CD4-positive, alpha-beta memory T cell (primary cell): ENCODE measurements at places on chromosomes 2 and 18.

DNA sequence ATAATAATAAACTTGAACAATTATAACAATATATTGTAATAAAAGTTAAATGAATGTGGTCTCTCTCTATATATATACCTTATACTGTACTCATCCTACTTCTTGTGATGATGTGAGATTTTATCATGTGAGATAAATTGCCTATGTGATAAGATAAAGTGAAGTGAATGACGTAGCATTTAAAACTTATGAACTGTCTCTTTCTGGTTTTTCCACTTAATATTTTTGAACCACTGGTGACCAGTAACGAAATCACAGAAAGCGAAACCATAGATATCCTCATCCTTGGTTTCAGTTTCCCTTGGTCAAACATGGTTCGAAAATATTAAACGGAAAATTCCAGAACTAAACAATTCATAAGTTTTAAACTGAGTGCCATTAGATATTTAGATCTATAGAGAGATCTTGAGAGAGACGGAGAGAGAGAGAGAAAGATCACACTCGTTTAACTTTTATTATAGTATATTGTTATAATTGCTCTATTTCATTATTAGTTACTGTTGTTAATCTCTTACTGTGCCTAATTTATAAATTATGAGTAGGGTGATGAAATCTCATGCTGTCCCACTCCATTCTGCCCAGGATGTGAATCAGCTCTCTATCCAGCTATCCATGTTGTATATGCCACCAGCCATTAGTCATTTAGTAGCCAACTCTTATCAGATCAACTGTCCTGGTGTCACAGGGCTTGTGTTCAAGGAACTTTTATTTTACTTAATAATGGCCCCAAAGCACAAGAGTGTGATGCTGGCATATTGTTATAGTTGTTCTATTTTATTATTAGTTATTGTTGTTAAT lies 156.8 kb downstream of the THADA start:
- no peak for DNase-seq

DNA sequence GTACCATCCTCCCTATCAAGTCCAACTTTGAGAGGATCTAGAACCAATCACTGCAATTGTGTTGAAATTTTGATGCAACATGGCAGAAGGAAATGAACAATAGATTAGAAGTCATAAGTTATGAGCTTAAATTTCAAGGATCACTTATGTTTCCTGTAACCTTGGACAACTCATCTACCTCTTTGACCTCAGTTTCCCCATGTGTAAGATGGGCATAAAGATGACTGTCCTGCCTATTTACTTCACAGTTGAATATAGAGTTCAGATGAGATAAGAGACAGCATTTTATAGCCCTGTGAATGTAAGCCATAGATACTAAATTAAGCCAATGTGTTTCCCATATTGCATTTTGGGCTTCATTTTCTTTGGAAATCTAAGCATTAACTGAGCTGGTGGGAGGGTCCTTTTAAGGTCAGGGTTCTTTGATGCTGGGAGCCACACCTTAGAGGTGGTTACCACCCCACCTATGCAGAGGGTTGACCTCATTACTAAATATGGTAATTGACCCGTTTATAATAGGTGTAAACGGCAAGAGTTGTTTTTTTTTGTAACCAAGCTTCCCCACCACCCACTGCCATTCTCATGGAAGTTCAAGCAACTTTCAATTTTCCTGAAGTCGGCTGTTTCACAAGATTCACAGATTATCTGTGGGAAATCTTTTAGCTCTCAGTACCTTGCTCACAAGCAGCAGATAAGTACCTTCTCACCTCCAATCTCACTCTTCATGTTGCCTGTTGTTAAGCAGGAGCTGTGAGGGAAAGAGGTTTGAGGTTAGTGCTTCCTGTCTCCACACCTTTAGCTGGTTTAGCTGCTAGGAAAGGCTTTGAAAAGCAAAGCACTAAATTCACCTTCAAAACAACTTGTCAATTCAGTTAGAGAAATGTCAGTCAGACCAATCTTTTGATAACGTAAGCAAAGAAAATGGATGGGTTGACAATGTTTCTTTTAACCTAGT lies 13.3 kb downstream of the CD28 start:
- peak; percentile 82 for DNase-seq

DNA sequence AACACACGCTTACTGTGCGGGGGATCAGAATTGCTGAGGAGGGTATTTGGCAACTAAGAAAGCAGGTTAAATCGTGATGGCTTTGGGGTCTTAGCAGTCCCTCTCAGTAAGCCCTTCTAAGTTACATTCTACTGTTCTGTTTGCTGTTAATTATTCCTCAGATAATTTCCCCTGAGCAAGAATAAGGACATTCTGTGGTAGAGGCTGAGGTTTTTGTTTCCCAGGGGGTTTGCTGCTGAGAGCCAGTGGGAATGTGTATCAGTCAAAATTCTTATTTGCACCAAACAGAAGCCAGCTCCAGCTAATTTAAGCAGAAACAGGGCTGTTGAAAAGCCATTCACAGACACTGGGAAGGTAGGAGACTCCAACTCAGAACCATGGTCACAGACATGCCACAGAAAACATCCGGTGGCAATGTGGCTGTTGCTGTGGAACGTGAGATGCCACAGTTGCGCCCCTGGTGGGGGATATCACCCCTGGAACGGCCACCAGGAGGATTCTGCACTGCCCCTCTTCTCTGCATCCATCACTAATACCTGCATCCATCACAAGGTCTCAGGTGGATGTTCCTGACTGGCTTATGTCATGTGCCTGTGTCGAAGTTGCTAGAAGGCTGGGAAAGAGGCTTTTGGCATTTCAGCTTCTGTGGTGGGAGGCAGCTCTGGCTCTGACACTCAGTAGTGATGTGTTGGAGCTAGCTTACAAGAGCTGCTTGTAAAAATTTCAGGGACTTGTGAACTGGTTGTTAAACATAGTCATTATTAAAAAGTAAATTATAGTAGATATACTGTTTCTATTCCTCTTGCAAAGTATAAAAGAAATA lies 23.2 kb downstream of the SLC4A3 start:
- no peak for DNase-seq

- no peak for DNase-seq
Measured at GRCh38 chr2:30979822-30980245, 158.4 kb downstream of the GALNT14 start.

DNA sequence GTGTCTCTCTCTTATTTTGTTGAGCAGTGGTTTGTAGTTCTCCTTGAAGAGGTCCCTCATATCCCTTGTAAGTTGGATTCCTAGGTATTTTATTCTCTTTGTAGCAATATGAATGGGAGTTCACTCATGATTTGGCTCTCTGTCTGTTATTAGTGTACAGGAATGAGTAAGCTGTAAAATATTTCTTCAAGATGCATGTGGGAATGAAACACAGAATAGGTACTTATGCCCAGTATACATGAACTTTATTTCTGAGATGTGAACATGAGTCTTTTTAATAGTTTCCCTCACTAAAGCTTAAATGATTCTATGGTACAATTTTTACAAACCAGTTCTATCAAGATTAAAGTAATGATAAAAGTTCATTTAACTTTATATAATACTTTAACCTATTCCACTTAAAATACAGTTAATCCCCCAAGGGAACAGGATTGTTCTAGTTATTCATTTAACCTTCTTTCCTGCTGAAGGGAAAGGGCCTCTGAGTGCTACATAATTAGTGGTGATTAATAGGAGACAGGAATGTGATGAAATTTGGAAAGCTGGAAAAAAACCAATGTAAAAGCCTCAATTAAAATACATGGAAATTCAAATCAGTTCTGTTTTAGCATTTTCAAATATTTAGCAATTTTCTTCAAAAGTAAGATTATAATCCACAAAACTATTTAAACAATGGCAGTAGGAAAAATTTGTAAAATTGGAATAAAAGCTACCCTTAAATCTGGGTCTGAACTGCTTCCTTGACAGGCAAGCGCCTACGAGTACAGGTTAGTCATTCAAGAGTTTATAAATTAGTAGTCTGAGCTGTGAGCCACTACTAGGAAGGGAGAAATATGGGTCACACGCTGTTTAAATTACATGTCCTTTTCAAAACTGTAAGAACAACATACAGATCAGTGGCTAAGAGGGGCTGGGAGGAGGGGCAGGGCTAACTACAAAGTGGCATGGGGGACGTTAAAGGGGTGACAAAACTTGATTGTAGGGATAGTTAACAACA lies 28.9 kb downstream of the SPIRE1 start:
- no peak for DNase-seq

DNA sequence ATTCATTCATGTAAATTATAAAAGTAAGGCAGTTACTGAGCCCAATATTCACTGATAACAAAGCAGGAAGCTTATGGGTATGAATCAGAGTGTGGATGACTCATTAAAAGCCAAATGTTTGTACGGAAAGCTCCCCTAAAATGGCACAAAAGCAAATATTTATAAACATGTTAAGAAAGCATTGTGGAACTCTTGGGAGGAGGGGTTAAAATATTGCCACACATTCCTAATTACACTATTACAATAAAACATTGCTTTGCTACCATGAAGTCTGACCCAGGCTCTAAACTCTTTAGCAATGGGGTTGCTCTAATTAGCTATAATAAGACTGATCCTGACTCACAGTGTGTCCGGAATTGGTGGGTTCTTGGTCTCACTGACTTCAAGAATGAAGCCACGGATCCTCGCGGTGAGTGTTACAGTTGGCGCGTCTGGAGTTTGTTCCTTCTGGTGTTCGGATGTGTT lies 110.9 kb downstream of the NAB1 start:
- no peak for DNase-seq
